Smooth muscle cell of trachea (primary cell): ENCODE measurements at places on chromosomes 2 and 18. TPM values are rescaled to one million over a fixed set of nuclear protein-coding genes. Genes with fewer than 3 reads are reported as not detected.

The ARMC9 gene
- 81.9 and 105 TPM in 2 replicates for total RNA-seq

The HADHA gene
- total RNA-seq: 173 and 238 TPM in 2 replicates

The FEV gene
- total RNA-seq: under 0.01 TPM in 1 of 2 replicates, not detected in the other

The SLC4A3 gene
- 1.2 and 4.1 TPM in 2 replicates for total RNA-seq

The EMILIN1 gene
- 305 and 366 TPM in 2 replicates for total RNA-seq

The DTNA gene
- total RNA-seq: 17.5 and 30.1 TPM in 2 replicates

The RND3 gene
- total RNA-seq: 413 and 658 TPM in 2 replicates

The ACOXL gene
- total RNA-seq: under 0.01 TPM in 1 of 2 replicates, not detected in the other

The SCYGR5 gene
- not detected in 2 replicates for total RNA-seq

The DDX18 gene
- total RNA-seq: 38.0 and 53.4 TPM in 2 replicates

The MYCN gene
- total RNA-seq: not detected in 2 replicates

The UBXN2A gene
- 13.4 and 13.5 TPM in 2 replicates for total RNA-seq

The DYNAP gene
- not detected in 2 replicates for total RNA-seq

The GRHL1 gene
- 0.58 and 0.66 TPM in 2 replicates for total RNA-seq

The NAT8 gene
- total RNA-seq: not detected in 2 replicates

The CABLES1 gene
- total RNA-seq: 10.2 and 35.7 TPM in 2 replicates

The GRB14 gene
- 0.29 and 0.83 TPM in 2 replicates for total RNA-seq

The GKN2 gene
- total RNA-seq: not detected in 2 replicates

The DSG4 gene
- total RNA-seq: not detected in 2 replicates

The SCTR gene
- not detected in 2 replicates for total RNA-seq

The BOLL gene
- not detected in 2 replicates for total RNA-seq

The UPP2 gene
- under 0.01 TPM in 1 of 2 replicates, not detected in the other for total RNA-seq

The SERPINB12 gene
- total RNA-seq: not detected in 2 replicates
